ENCODE measurements at places on chromosomes 2 and 18.

GRCh38 chr2:169237286-169237685 is 125.0 kb downstream of the LRP2 start:
- DNase-seq: no peak

GRCh38 chr2:104378853-104379374 is 475.0 kb upstream of the POU3F3 start:
- peak; percentile 22 for DNase-seq

- no peak for DNase-seq
Observed at GRCh38 chr2:165015052-165015642, 59.8 kb upstream of the SLC38A11 start.

DNA sequence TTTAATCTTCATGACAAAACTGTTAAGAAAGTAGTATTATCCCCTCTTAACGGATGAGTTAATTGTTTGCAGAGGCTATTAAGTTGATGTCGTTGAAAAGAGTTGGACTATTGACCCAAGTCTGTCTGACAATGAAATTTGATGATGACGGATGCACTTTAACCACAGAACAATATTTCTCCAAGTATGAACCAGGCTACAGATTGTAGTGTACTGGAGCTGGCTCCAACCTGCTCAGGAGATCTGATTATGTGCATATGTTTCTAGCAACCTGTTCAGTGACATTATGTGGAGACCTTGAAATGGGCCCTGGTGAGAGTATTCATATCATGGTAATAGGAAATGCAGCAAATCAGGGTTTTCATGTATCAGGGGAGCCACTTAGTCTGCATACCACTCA is 174.1 kb downstream of the CDH7 start:
- DNase-seq: no peak

- DNase-seq: no peak
Observed at GRCh38 chr2:28896906-28897305, 2.4 kb downstream of the WDR43 start.

DNA sequence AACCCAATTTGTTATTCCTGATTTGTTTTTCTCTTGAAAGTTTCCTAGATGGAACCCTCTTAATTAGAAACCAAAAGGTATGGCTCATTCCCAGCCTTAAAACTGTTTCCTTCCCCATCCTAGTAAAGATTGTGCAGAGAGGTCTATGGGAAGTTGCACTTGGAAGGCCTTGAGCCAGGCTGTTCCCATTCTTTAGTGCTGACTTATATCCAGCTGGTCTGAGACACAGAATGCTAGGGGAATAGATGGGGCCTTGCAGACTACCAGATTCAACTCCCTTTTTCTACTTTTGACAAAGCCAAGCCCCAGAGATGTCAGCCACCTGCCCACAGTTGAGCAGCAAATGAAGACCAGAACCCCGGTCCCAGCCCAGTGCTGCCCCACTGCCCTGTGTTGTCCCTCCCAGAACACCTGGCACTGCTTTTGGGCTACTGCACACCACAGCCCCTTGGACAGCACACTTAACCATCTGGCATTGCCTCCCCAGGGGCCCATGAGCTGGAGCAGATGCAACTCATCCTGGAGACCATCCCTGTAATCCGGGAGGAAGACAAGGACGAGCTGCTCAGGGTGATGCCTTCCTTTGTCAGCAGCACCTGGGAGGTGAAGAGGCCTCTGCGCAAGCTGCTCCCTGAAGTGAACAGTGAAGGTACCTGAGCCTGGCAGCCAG is 98.2 kb downstream of the MRO start:
- DNase-seq: no peak

- no peak for DNase-seq
Observed at GRCh38 chr18:34866739-34867138, 156.6 kb downstream of the DTNA start.

- DNase-seq: no peak
Observed at GRCh38 chr18:59760212-59760611, 63.0 kb upstream of the CCBE1 start.

DNA sequence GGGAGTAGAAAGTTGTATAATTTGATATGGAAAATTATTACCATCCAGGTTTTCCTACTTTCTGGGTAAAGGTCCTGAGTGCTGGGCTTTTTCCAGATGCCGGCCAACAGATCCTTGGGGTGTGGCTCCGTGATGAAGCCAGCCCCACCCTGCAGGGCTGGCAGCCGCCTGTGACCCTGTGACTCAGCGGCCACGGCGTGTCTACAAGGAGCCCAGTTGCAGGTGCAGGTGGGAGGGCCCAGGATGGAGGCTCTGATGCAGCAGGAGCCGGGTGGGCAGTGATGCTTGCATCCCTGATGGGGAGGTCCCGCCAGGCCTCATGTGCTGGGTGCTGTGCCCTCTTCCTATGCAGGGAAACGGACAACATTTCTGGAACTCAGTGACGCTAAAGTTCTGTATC is 96.0 kb upstream of the ALKAL2 start:
- DNase-seq: no peak

- no peak for DNase-seq
Observed at GRCh38 chr2:10741139-10741538, 19.7 kb downstream of the ATP6V1C2 start.

DNA sequence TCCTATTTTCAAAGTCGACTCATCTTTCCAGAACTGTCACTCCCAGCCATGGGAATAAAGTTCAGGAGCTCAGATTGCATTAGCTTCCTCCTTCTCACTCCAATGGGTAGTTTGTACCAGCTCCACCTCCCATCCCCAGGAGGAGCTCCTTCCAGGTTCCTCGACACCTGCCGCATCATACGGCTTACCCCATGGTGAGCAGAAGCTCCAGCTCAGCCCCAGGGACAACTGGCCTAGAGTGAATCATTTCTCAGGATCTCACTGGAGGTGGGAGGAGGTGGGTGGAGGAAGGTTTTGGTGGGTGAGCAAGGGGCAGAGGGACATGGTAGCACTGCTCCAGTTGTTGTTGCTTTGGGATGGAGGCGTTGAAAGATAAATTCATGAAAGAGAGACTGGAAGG is 196.3 kb upstream of the PKDCC start:
- no peak for DNase-seq

DNA sequence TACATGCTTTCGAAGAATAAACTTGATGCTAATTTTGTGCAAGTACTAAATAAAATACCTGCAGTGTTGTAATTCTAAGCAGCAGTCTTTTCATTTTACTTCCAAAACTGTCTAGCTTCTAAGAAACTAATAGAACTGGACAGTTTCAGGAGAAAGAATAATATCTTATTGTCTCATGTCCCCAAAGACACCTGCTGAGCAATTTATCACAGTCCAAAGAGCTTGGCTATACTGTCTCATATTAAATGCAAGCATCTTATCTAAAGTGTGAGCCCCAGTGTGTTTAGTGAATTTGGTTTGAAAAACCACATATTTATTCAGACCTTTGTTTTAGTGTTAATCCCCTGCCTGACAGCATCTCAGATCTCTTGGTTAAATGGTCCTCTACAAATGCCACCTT is 374.3 kb downstream of the TMX3 start:
- DNase-seq: no peak

DNA sequence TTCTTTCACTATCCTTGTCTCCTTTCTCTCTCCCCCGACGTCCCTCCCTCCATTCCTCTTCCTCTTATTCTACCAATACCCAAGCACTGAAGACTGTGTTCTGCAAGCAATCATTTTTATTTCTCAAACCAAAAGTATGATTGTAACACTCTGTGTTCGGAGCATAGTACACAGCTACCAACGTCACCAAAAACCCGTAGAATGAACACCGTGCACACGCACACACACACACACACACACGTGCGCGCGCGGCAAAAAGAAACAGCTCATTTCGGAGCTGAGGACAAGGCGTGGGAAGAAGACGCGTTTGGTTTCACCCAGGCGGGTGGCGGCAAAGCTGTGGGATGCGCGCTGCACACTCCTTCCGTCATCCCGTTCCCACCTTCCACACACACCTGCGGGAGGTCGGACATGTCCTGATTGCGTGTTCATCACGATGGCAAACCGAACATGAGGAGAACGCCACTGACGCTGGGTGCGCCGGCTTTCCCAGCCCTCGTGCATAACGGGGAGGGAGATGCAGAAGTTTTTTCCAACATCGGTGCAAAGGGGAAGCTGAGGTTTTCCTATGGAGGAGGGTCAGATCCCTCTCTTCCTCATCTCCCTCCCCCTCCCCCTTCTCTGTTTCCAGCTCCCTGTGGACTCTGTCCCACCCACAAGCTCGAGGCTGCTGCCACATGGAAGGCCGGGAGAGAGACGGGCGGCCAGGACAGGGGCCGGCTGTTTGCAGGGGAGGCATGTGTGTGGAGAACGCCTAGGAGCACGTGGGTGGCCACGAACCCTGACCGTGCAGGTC is 20.4 kb downstream of the MBP start:
- DNase-seq: no peak

- DNase-seq: no peak
Observed at GRCh38 chr2:143762176-143762928, 633.1 kb downstream of the ARHGAP15 start.
